ENCODE measurements at places on chromosomes 3 and 15.
A peak's percentile ranks its signal among the peaks of the same experiment; 100 is the strongest.

GRCh38 chr15:40516322-40516721, 45.5 kb downstream of the CHST14 start:
- no peak for DNase-seq

DNA sequence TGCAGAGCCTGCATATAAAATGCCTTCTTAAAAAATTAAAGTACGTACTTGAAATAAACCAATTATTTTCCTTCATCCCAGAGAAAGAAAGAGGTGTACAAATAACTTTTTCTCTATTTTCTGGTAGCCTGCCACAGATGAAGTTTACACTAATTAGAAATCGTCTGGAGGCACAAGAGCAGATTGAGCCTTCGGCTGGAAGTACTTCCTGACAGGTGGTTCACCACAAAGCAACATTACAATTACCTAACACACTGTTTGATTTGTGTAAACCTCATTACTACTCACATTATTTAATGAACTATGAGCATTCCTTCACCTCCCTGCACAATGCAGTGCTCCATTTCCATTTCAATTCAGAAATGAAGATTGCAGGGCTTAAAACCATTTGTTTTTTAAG, 856.1 kb downstream of the SI start:
- no peak for DNase-seq

GRCh38 chr15:73078722-73079121, 26.5 kb downstream of the NEO1 start:
- DNase-seq: no peak

- no peak for DNase-seq
These were observed 23.4 kb downstream of the DPP8 start for GRCh38 chr15:65494076-65494475.

- no peak for DNase-seq
These were observed 8.9 kb downstream of the ICE2 start for GRCh38 chr15:60469893-60470641.

- no peak for DNase-seq
These were observed 683.7 kb upstream of the CBLB start for GRCh38 chr3:106552351-106553043.

DNA sequence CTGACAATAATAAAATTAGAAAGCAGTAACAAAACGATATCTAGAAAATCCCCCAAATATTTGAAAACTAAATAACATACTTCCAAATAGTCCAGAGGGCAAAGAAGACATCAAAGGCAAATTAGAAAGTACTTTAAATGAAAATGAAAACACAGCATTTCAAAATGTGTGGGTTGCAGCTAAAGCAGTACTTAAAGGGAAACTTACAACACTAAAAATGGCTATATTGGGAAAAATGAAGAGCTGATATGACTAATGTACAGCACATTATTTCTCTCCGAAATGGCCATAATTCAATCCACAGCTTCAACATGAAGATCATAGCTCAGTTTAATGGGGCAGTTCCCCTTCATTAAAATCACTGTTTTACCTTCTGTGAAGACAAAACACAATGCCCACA, 71.9 kb downstream of the FBXL22 start:
- no peak for DNase-seq

DNA sequence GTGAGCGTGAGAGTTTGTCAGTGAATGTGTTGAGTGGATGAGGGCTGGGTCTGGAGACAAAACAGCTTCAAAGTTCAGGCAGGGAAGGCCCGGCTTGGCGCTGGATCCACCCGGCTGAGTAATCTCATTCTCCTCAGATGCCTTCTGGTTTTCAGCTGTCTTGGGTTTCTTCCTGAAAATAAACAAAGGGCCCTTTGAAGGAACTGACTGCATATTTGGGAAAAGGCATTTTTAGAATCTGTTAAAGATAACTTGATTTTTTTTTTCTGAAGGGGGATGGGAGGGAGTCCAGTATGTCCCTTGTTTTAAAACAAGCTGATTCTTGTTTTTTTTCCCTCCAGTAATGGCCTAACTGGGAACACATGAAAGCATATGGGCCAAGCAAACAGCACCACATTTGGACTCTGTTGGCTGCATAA, 86.4 kb downstream of the TIGIT start:
- peak; percentile 93 for DNase-seq

- DNase-seq: no peak
These were observed 34.4 kb downstream of the TNK2 start for GRCh38 chr3:195873971-195874370.

- DNase-seq: no peak
These were observed 25.8 kb downstream of the RAF1 start for GRCh38 chr3:12638105-12638504.

DNA sequence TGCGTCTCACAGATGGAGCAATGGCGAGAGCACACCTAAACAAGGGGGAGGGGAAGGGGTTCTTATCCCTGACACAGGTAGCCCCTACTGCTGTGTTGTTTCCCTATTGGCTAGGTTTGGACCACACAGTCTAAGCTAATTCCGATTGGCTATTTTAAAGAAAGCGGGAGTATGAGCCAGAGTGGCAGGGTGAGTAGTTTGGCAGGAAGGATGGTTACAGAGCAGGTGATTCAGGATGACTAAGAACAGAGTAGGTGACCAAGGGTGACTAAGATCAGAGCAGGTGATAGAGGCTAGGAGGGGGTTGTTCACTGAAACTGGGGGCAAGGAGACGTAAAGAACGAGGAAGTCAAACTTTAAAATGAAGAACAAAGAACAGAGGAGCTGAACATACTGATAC, 511.8 kb downstream of the EDEM1 start:
- DNase-seq: no peak

- DNase-seq: no peak
These were observed 3.1 kb downstream of the MST1R start for GRCh38 chr3:49900491-49901153.

DNA sequence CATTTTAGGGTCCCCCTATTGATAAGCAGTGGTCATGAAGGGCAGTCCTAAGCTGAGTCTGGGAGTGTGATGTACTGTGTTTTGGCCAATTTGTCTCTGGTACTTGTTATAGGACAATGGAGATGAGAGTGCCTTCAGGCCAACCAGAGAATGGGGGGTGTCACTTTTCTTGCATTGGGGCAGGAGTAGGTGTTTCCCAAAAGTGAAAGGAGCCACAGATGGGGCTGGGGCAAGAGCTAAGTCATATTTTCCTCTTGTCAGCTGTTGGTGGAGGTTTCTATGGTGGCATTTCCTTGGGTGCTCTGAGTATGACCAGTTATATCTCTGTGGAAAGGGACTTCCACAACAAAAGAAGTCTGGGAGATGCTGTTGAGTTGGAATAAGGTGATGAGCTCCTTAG, 24.7 kb upstream of the BSN start:
- DNase-seq: no peak

DNA sequence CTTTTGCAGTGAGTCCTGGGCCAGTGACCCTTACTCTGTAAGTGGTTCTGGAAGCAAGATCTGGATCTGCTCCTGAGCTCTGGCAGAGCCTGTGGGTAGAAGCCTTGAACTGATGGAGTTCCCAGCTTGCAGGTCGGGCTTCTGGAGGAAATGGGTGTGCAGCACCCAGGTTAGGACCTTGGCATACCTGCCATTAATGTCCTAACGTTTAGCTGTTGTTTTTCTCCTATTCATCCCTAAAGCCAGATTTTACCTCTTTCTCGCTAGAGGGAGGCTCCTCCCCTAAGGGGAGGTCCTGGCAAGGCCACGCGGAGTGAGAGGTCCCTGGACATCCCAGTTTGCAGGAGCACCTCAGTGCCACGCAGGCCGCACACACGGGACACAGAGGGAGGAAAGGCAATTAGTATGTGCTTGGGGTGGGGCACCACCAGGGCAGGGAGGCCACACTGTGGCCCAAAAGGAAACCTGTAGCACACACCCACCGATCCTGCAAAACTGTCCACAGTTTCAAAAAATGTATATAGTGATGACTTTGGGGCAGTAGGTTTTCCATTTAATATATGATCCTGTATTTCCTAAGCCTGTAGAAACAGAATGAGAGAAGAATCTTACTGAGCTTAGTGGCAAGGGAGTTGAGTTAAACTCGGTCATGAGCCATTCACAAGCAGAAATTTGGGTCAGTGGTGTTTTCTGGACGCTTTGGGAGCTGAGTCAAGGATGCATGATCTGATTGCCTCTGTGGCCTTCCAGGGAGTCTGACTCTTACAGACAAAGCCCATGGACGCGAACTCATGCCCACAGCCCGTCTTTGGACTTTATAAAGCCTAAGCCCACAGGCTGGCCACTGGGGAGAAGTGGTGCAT, 148.7 kb downstream of the LRRK1 start:
- DNase-seq: no peak

DNA sequence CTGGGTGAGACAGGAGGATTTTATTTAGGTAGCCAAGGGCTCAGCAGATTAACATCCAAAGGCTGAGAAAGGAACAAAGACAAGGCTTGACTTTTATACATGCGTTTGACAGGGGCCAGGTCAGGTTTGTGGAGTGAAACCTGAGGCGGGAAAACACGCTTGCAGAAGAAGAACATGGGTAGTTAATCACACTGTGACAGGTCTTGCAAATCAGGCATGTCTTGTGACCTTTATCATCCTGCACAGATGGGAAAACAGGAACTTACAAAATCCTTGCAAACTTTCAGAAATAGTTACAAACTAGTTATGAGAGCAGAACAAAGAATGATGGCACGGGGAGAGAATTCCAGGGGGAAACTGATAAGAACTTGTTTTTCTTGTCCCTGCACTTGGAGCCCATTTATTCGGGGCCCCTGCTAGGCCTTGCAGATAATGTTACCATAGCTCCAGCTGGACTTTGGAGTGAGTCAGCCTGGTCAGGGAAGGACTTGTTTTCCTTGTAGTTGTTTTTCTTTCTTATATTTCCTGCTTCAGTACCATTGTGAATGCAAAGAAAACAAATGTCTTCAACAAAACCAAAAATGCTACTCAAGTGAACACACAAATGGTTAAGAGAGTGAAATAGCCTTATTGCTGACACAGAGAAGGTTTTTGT, 965.9 kb upstream of the ROBO1 start:
- DNase-seq: no peak

DNA sequence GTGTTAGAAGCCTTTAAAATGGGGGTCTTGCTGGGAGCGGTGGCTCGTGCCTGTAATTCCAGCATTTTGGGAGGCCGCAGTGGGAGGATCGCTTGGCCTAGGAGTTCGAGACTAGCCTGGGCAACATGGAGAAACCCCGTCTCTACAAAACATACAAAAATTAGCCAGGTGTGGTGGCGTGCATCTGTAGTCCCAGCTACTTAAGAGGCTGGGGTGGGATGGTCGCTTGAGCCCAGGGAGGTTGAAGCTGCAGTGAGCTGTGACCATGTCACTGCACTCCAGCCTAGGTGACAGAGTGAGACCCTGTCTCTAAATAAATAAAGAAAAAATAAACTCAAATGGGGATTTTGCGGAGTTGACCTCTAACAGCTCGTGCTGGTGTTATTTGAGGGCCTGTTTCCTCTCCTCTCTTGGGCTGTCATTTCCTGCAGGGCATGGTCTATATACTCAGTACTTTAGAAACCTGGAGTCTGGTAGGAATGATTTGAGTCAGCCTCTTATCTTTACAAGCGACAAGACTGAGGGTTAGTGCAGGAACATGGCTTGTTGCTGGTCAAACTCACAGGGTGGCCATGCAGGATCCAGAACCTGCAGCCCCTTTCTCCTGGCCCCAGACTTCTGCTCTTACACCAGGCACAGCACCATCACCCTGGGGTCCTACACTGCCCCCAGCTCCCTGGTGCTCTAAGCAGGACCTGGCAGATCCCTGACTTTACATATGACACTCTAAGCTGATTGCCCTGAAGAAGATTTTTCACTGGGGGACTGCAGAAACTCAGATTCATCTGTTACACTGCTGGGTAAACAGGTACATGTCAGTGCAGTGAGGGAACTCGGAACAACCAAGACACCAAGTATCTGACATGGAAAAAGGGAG, 15.1 kb downstream of the EHD4 start:
- no peak for DNase-seq

DNA sequence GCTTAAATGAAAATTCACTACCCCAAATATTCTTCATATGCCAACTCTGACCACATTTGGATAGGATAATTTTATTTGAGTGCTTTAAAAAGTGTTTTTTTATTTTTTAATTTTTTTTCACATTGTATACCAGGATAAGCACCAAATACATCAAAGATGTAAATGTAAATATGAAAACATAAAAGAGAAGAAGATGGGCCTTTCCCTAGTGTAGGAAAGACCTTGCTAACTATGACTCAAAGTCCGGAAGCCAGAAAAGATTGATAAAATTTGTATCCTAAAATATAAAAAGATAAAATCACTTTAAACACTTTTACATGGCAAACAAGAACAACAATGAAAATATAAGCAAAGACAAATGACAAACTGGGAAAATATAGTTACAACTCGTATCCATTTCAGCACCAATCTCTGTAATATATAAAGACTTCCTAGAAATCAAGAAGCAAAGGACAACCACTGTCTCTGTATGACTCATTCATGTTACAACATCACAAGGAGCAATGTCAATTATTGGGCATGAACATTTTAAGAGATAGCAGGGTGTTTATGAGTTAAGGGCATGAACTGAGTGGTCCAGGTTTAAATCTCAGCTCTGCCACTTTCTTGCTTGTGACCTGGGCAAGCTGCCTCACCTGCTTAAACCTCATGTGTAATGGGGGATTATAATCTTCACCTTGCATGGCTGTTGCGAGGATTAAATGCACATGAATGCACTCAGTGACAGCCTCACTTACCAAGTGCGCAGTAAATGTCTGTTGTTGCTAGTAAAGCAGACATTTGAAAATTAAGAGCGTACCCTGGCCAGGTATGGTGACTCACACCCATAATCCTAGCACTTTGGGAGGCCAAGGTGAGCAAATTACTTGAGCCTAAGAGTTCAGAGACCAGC, 25.3 kb upstream of the ARHGEF3 start:
- no peak for DNase-seq

- DNase-seq: no peak
These were observed 364.1 kb upstream of the KCNMB2 start for GRCh38 chr3:178172121-178172520.

- no peak for DNase-seq
These were observed 43.2 kb upstream of the RAB6B start for GRCh38 chr3:133938770-133939462.

DNA sequence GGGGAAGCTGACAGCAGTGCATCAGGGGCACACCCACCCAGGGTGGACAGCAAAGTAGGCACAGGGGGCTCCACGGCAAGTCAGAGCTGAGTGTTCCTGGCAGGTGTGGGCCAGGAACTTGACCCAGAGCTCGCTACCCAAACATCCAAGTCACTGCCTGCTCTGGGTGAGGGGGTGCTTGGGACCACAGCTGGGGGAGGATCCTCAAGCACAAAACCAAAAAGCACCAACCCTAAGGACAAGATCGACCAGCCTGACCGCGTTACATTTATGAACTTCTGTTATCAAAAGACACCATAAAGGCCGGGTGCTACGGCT, 101.2 kb downstream of the CHSY1 start:
- DNase-seq: no peak
